ENCODE measurements at places on chromosomes 3 and 15.

DNA sequence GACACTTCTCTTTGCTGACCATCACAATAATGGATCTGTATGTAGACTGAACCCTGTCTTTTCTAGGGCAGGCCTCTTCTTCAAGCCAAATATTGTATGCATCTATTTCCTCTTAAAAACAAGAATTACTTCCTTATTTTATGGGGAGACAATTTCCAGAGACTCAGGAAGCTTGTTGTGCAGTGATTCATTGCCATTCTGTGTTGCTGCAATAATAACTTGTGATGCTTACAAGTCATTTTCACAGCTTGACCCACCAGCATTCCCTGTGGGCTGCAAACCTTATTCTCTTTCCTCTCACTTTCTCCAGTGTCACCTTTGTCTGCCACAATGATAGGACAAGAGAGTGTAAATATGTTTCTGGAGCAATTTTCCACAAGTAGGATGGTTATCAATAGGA lies 276.7 kb upstream of the SGO1 start:
- no peak for DNase-seq

DNA sequence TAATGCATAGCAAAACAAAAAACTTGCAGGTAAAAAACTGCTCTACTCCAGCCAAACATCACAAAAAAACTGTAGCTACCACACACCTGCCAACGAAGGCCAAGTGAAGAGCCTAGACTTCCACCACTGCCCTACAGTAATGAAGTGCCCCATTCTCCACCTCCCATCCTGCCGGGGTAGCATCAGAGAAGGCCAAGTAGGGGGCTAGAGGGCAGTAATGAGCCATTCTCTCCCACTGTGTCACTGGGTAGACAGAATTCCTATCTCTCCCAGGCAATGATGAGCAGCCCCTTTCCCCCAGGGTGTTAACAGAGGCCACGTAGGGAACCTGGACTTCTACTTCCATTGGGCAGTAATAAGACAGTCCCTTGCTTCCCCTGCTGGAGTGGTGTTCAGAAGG lies 9.5 kb downstream of the SEC22C start:
- DNase-seq: peak; percentile 71

GRCh38 chr3:167228135-167228534 lies 152.0 kb downstream of the ZBBX start:
- no peak for DNase-seq

DNA sequence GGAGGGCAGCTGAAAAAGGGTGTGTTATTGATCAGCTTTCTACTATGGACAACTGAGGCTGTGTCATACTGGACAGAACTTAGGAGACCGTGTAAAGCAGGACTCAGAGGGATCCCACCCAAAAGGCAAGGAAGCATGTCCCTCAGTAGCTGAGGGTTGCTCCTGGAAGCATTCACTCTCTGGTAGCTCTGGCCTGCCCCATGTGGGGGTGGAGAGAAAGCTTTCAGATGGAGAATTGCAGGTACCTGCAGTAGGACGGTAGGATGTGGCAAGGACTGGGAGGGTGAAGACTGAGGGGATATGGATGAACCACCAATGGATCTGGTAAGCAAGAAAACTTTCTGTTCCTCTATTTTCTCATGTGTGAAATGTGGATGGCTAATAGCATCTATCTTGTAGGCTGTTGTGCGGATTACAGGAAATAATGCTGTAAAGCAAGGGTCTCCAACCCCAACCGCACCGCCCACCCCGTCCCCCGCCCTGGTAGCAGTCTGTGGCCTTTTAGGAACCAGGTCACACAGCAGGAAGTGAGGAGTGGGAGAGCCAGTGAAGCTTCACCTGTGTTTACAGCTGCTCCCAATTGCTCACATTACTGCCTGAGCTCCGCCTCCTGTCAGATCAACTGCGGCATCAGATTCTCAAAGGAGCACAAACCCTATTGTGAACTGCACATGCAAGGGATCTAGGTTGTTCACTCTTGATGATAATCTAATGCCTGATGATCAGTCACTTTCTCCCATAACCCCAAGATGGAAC lies 157.7 kb upstream of the PROK2 start:
- no peak for DNase-seq

- no peak for DNase-seq
These were observed 44.7 kb upstream of the NR2C2 start for GRCh38 chr3:14902719-14903118.

- no peak for DNase-seq
These were observed 731.4 kb downstream of the PLOD2 start for GRCh38 chr3:145429546-145429945.

GRCh38 chr3:162742159-162742717 lies 1245.6 kb downstream of the OTOL1 start:
- DNase-seq: no peak

DNA sequence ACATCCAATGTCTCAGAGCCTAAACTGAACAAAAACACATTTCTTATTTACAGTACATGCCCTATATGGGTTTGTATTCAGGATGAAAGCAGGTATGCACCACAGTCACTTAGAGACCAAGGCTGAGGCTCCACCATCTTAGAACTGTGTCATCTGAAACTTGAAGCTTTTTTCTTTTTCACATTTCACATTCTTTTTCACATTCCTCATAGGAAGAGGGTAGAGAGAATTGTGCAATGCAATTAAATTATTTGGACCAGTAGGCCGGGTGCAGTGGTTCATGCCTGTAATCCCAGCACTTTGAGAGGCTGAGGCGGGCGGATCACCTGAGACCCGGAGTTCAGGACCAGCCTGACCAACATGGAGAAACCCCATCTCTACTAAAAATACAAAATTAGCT lies 591.0 kb downstream of the MECOM start:
- no peak for DNase-seq

DNA sequence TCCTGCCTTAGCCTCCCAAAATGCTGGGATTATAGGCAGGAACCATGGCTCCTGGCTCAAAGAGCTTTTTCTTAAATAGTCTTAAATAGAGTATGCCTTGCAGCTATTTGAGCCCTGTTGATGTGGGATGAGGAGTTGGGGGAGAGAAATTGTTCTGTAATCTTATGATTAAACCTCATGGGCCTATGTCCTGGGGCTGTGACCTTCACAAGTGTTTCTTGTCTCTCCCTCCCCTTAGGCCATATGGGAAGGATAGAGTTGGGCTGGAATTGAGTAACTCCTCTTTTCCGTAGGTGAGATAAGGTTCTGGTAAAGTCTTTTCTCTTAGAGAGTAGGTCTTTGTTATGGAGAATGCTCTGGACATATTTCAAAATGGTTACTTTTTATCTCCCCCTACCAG lies 114.3 kb downstream of the ARNT2 start:
- no peak for DNase-seq

- no peak for DNase-seq
These were observed 1.6 kb upstream of the BNC1 start for GRCh38 chr15:83285979-83286553.

GRCh38 chr15:49458145-49458544 lies 35.1 kb downstream of the FGF7 start:
- DNase-seq: no peak

- DNase-seq: peak; percentile 85
These were observed 426 bp downstream of the KAT2B start for GRCh38 chr3:20040548-20041196.

GRCh38 chr3:5191555-5192304 lies 4.2 kb downstream of the EDEM1 start:
- no peak for DNase-seq

DNA sequence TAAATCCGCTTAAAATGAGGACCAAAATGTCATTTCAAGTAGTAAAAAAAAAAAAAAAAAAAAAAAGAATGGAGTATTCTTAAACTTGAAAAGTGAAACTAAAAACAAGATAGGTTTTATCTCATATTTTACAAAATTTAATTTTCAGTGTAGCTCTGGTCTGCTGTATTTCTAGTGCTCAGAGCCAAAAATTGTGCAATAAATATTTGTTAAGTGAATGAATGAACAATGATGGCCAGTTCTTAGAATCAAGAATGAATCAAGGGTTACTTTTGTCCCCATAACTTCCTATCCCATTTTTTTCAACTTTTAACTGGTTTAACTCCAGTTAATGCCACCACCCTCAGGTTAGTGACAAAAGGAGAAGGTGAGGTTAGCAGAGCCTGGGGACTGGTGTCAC lies 214.4 kb downstream of the ABHD5 start:
- DNase-seq: no peak

DNA sequence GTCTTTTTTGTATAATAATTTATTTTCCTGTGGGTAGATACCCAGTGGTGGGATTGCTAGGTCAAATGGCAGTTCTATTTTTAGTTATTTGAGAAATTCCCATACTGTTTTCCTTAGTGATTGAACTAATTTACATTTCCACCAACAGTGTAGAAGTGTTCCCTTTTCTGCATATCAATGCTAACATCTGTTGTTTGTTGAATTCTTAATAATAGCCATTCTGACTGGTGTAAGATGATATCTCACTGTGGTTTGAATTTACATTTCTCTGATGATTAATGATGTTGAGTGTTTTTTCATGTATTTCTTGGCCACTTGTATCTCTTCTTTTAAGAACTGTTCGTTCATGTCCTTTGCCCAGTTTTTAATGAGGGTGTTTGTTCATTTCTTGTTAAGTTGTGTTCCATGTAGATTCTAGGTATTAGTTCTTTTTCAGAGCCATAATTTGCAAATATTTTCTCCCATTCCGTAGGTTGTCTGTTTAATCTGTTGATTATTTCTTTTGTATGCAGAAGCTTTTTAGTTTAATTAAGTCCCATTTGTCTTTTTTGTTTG lies 713.3 kb upstream of the EPHA6 start:
- no peak for DNase-seq

GRCh38 chr15:77419836-77420609 lies at the start of gene PEAK1:
PEAK1 (minus strand) TSS chr15:77420104; CDS start chr15:77181926, 238,178 bp downstream.
- DNase-seq: peak; percentile 100

DNA sequence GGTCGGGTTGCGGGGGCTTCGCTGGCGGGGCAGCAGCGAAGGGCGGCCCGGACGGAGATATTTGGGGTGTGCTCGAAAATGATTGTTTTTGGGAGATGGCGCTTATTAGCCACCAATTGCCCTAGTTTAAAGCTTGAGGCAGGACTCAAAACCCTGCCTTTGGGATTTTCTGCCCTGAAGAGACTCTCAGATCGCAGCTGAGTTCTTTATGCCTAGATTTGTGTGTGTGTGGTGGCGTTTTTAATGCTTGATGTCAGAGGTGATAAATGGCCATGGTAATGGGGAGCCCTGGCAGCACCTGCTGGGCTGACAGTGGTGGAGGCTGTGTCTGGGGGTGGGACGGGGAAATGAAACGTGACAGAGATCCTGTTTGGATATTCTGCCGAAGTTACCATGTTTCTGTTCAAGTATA lies 604 bp downstream of the KCTD6 start:
- DNase-seq: no peak

GRCh38 chr3:43736558-43737440 lies 46.1 kb downstream of the ABHD5 start:
- DNase-seq: no peak

DNA sequence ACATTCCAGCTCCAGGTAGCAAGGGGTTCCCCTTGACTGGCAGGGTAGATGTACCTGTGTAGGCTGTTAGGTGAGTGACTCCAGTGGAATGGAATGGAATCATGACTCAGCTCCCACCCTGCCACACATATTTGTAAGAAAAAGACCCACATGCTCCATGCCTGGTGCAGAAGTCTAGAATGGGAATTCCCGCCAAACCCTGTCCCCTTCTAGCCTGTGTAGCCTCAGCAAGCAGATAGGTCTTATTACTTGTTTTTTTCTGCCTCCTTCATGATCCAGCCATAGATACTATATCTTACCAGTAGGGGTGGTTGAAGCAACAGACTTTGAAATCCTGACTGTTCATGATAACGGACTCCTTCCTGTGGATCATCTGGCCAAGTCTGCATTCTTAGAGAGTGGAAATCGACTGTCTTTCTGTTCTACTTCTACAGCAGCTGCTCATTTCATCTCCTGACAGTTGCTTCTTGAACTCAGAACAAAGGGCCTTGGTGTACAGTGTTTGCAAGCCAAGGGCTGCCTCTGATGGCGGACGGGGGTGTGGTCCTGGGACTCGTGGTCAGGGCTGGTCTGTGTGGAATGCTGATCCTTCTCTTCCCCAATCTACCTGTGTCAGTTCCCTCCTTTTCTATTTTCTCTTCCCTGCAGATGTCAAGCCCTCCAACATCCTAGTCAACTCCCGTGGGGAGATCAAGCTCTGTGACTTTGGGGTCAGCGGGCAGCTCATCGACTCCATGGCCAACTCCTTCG lies 16.3 kb downstream of the SNAPC5 start:
- DNase-seq: no peak

- DNase-seq: no peak
These were observed 39.2 kb downstream of the CMTM7 start for GRCh38 chr3:32430900-32431299.

DNA sequence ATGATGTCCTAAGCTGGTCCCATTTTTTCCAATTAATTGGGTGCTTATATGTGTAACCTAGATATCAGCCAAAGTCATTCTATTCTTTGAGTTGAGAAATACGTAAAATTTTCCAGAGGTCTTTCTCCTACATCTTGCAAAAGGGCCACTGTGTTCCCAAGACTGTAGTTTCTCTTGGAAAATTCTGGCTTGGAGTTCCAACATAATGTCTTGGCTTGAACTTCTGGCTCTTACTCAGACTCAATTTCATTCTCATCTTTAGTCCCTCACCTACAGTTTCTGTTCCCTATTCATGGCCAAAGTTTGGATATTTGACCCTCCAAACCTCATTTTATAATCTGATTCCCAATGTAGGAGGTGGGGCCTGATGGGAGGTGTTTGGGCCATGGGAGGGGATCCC lies 201.4 kb upstream of the ARHGEF26 start:
- DNase-seq: no peak

- no peak for DNase-seq
These were observed 611 bp upstream of the USP19 start for GRCh38 chr3:49121132-49121736.

- DNase-seq: no peak
These were observed 250.0 kb upstream of the VEPH1 start for GRCh38 chr3:157752956-157753786.

GRCh38 chr3:73235768-73236167 lies 174.3 kb downstream of the EBLN2 start:
- DNase-seq: no peak

GRCh38 chr3:103047640-103048039 lies 612.8 kb downstream of the ZPLD1 start:
- no peak for DNase-seq

- DNase-seq: no peak
These were observed 525 bp upstream of the MCCC1 start for GRCh38 chr3:183099838-183100204.

GRCh38 chr3:71217640-71218222 lies 365.8 kb downstream of the FOXP1 start:
- DNase-seq: no peak

- no peak for DNase-seq
These were observed 5.0 kb downstream of the PTH1R start for GRCh38 chr3:46882377-46883053.

DNA sequence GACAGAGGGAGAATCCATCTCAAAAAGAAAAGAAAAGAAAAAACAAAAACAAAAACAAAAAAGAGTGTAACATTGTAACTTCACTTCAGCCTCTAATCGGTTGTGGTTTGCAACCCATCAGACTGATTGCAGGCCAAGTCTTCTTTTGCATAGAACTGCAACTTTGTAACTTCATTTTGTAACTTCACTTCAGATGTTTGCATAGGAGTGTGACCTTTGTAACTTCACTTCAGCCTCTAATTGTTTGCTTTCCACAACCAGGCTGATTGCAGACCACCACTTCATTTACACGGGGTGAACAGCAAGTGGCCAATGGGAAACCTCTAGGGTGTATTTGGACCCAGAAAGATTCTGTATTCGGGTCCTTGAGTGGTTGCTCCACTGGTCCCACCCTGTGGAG lies 79.1 kb upstream of the CHMP2B start:
- DNase-seq: no peak

GRCh38 chr3:122941228-122942206 lies 86.0 kb downstream of the SEMA5B start:
- DNase-seq: no peak

Measured in WERI-Rb-1 (cell line).